WERI-Rb-1 (cell line): ENCODE measurements at places on chromosomes 4 and X.

DNA sequence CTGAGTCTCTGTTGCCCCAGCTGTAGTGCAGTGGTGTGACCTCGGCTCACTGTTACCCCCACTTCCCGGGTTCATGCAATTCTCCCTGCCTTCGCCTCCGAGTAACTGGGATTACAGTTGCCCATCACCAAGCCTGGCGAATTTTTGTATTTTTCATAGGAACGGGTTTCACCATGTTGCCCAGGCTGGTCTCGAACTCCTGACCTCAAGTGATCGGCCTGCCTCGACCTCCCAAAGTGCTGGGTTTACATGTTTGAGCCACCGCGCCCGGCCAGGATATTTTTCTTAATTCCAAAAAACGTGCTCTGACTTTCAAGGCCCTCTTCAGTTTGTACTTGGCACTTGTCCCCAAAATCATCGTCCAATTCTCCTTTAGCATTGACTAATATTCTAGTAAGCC, 129.2 kb upstream of the EPHA5 start:
- no peak for DNase-seq

- DNase-seq: no peak
These were observed 5.0 kb downstream of the RPL36A start for GRCh38 chrX:101395789-101396188.

- DNase-seq: no peak
These were observed 270.8 kb downstream of the GRIA3 start for GRCh38 chrX:123454712-123455431.

- DNase-seq: no peak
These were observed 10.0 kb upstream of the ELOVL6 start for GRCh38 chr4:110208419-110208818.

DNA sequence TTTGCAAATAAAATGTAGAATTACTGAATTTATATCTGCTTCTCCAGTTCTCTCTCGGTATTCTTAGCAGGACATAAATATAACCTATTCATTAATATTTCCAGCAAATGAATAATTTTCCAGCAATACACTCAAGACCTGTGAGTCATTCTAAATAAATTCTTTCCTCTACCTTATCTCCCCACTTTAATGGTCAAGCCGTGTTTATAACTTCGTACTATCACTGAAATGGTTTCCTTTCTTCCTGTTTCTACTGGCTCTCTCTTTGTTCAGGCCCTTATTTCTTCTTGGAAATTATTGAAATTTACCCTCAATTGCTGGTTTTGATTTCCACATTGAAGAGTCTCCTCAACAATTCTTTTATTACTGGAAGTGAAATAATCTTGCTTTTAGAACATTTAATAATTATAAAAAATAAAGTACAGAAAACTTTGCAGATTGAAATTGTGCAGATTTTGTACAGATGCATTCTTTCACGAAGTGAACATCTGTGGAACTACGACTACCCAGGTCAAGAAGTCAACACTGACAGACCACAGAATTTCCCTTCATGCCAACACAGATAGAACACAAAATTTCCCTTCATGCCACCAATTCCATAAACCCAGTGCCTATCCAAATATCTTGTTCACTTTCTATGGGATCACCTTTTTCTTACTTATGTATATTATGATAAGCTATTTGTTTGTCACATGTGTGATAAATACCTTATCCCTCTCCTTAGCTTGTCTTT, 205.7 kb downstream of the FAT4 start:
- DNase-seq: no peak

- no peak for DNase-seq
These were observed 343.4 kb downstream of the PPP1R2C start for GRCh38 chrX:42434458-42435166.

DNA sequence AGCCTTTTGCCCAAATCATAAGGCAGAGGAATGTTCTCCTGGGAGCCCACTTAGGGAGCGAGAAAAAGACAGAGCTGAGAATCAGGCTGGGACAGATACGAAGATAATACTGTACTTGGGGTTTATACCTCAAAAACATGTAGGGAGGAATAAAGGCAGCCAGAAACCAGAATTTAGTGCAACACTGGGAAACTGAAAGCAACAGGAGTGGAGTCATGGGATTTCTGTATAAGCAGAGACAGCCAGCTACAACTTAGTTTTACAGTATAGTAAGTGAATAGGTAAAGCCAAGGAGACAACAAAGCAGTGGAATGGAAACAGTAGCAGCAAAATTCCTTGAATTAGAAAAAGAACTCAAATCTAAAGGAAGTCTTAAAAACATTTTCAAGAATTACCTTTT, 413.2 kb downstream of the FAT4 start:
- DNase-seq: no peak

- no peak for DNase-seq
These were observed 18.2 kb upstream of the SLC25A14 start for GRCh38 chrX:130321550-130321949.

DNA sequence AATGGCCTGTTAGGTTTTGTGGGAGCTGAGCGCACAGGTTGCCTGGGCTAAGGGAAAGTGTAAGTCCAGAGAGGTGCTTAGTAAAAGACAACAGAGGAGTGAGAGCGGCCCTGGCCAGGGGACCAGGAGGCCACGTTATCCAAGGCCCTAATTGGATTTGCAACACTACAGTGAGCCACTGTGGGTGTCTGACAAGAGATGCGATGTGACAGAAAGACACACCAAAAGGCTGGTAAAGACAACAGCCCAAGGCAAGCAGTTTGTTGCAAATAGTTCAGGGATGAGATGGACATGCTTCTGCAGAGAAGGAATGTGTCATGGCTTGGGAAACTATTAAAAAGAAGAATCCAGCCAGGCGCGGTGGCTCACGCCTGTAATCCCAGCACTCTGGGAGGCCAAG, 162.7 kb upstream of the KIT start:
- no peak for DNase-seq

DNA sequence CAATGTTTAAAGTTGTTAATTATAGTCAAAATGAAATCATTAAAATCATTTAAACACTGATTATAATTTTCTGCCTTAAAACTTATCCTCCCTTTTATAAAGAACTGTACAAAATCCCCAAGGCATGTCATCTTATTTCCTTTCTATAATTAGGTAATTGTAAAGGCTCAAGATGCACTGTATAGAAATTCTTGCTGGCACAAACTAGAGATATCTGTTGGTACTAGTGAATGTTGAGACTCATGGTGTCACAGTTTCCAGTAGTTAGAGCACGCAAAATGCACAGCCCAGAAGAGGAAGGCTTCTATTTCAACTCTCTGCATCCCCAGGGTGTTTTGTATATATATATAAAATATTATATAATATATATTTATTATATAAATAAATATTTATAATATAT, 22.7 kb upstream of the PLA2G12A start:
- DNase-seq: no peak

DNA sequence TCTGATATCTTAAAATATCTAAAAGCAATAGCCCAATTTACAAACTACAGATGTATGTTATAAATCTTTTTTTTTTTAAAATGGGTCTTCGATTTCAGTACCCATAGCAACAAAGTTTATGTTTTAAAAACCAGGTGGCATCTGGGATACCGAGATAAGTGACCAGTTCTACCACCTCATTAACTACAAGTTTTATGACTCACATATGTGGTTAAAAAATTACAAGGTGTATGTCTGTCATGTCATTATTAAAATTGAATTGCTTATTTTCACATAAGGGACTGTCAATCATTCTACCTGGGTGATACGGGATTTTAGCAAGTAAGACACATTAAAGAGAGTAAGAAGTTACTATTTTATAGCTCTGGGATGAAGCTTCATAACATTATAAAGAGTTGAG, 192.0 kb upstream of the ETNPPL start:
- DNase-seq: no peak

- DNase-seq: no peak
These were observed 265.5 kb downstream of the ARHGAP24 start for GRCh38 chr4:85740431-85740861.

GRCh38 chr4:2212831-2213230, 29.1 kb downstream of the HAUS3 start:
- no peak for DNase-seq

- no peak for DNase-seq
These were observed 337.9 kb downstream of the PPP3CA start for GRCh38 chr4:101009471-101009870.

DNA sequence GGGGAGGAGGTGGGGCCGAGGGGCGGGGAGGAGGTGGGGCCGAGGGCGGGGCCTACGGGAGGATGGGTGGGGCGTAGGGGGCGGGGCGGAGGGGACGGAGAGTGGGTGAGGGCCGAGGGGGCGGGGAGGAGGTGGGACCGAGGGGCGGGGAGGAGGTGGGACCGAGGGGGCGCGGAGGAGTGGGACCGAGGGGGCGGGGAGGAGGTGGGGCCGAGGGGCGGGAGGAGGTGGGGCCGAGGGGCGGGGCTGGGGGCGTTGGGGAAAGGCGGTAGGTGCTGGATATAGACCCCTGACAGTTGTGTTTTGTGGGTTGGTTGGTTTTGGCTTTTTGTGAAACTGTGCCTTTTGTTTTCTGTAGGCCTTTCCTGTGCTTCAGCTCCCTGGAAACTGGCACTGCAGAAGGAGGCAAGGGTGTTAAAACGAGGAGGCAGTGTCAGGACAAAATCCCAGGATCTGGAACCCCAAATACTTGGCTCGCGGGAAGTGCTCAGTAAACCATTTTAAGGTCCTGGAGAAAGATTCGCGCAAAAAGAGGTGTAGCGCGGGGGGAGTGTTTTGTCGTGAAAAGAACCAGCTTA, 580 bp upstream of the MMGT1 start:
- peak; percentile 70 for DNase-seq

GRCh38 chr4:649751-650310, 24.2 kb downstream of the ATP5ME start:
- no peak for DNase-seq

GRCh38 chr4:142474398-142475087, 371.6 kb downstream of the INPP4B start:
- peak; percentile 53 for DNase-seq

DNA sequence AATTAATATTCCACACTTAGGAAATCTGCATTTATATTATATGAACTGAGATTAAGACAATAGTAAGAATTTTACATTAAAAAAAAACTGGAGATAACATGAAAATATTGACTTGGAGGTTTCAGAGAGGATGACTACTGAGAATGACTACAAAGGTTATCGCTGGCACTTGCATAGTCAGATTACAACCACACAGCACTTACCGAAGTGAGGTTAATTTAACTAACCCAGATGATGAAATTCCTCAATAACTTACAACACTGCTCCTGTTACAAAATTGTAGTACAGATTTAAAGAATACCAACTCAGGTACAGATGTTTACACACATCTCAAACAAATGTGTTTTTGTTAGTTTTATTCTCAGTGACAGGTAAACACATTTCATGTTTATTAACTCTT, 283.5 kb downstream of the CAMK2D start:
- DNase-seq: no peak

GRCh38 chr4:88659055-88659889, 38.4 kb downstream of the NAP1L5 start:
- DNase-seq: peak; percentile 71

- no peak for DNase-seq
These were observed 166.1 kb downstream of the TBCK start for GRCh38 chr4:106149911-106150310.

GRCh38 chr4:86927843-86928395, 6.9 kb upstream of the AFF1 start:
- no peak for DNase-seq

DNA sequence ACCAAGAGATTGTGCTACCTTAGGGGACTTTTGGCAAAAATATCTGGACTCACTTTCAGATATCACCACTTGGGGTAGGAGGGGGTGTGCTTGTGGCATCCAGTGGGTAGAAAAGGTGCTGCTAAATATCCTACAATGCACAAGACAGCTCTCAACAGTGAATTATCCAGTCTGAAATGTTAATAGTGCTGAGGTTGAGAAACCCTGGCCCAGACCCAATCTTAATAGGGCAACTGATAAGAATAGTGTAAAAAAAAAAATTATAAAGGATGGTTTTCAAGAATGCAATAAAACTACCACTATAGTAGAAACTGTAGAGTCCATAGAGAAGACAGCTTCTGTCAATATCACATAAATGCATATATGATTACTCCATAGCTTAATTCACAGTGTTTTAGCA, 185.5 kb downstream of the ZNF330 start:
- no peak for DNase-seq

DNA sequence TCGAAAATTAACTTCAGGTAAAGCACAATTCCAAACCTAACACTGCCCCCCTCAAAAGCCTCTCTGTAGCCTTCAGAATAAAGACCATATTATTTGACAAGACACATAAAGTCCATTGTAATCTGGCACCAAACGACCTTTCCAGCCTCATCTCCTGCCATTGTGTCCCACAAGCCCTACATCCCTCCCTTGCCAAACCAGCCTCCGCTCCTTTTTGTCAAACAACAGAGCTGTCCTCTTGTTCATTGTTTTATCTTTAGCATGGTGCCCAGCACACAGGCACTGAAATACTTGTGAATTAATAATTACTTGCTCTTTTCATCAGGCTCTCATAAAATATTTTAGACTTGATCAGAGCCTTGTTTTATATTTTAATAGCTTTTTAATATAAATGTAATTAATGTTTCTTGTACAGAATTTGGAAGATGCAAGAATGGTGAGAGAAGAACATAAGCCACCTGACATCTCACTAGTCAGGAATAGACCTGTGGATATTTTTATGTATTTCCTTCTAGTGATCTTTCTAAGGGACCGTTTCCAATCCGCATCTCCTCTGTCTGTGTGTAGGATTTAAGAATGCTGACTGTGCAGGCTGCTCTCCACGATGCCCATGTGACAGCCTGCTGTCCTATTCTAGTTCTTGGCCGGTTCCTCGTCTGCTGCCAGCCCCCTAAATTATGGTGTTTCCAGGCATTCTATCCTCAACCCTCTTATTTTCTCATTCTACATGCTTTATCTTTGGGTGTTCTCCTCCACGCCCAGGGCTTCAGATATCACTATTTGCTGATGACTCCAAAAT, 3.0 kb upstream of the IRF2 start:
- no peak for DNase-seq
